ENCODE measurements at places on chromosomes 11 and 22. TPM values are rescaled to one million over a fixed set of nuclear protein-coding genes. Genes with fewer than 3 reads are reported as not detected.

DNA sequence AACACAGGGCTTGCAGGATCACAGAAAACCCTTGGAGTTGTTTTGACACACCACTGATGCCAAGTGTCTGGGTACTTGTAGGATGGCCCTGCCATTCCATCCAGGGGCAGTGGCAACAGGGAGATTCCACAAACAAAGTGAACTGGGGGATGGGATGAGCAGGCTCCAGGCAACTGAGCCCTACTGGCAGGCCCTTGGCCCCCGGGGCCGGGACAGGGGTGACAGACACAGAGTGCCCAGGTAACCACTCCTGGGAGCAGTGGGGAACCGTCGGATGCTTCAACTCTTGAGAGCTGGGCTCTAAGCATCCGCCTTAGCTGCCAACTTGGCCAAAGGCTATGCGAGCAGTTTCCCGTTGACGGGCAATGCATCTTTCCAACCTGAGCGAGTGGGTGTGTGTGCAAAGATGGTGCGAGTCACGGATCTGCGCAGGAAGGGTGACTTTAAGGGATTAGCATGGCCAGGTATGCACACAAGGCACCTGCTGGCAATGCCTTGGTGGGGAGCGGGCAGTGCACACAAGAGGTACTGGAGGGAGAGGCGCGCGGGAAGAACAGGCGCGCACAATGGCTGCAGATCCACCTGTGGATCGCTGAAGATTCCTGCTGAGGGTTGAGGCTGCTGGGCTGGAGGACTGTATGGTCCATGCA is 83.1 kb upstream of the PRODH start:
- H3K36me3 ChIP-seq, result no peaks in the 10 kb centered on the region
- H3K27ac ChIP-seq, result no peak overlapping the region
- H3K4me1 ChIP-seq, result no peaks in the 10 kb centered on the region
- no peak for DNase-seq
- peaks cover 59% of the 10 kb centered on the region for H3K27me3 ChIP-seq
- H3K4me3 ChIP-seq, result no peak overlapping the region

DNA sequence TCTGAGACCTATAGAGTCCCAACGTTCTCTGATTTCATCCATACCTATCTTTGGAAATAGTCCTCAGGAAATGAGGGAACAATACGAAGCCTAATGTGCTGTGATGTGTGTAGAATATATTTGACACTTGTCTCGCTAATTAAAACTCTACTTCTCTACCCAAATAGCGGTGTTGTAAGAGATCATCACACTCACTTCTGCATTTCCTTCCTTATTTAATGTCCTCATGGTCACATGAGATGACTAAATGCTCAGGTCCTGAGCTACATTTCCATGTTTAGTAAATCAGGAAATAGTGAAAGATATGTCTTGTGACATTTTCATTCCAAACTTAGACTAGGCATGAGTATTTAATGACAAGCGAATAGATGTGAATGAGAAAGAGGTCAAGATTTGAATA is 112.3 kb downstream of the MAML2 start:
- H3K27ac ChIP-seq, result no peak overlapping the region
- no peak for DNase-seq
- H3K4me3 ChIP-seq, result no peak overlapping the region
- H3K27me3 ChIP-seq, result no peaks in the 10 kb centered on the region

DNA sequence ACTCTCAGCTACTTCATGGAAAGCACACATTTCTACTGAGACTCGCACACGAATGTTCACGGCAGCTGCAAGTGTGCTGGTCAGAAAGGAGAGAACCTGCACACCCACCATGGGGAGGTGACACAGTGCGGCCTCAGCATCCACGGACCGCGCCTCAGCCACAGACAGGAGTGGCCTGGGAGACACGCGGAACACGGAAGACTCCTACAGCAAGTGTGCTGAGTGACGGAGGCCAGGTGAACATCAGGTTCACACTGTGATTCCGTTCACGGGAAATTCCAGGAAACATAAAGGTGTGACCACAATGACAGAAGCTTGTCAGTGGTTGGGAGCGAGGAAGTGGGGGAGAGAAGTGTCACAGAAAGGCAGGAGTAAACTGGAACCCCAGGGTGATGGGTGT is 13.3 kb upstream of the MOB2 start:
- H3K27ac ChIP-seq, result no peak overlapping the region
- H3K4me3 ChIP-seq, result no peak overlapping the region
- DNase-seq, result no peak
- H3K4me1 ChIP-seq, result peaks cover 25% of the 10 kb centered on the region

GRCh38 chr11:15967166-15967565 is 389.2 kb downstream of the SOX6 start:
- peaks cover 2% of the 10 kb centered on the region for H3K4me1 ChIP-seq
- H3K27ac ChIP-seq, result no peak overlapping the region
- no peaks in the 10 kb centered on the region for H3K27me3 ChIP-seq
- no peak for DNase-seq
- H3K4me3 ChIP-seq, result no peak overlapping the region

DNA sequence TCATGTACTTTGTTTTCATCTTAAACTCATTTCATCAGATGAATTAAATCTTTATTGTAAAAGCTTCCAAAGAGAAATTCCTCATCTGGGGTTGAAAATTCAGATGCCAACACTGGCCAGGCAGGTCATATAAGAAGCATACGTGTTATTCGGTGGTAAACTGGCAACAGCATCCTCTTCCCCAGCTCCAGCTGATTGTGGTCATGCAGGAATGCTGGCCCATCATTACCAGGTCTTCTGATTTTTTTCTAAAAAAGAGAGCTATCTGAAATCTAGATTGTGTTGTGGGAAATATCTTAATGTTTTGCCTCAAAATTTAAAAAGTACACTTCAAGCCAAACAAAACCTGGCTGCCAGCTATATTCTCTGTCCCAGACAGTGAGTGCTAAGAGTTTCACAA is 53.6 kb downstream of the ARFGAP2 start:
- H3K4me1 ChIP-seq, result no peaks in the 10 kb centered on the region
- no peak overlapping the region for H3K4me3 ChIP-seq
- no peak for DNase-seq
- H3K36me3 ChIP-seq, result no peaks in the 10 kb centered on the region
- H3K27ac ChIP-seq, result no peak overlapping the region

DNA sequence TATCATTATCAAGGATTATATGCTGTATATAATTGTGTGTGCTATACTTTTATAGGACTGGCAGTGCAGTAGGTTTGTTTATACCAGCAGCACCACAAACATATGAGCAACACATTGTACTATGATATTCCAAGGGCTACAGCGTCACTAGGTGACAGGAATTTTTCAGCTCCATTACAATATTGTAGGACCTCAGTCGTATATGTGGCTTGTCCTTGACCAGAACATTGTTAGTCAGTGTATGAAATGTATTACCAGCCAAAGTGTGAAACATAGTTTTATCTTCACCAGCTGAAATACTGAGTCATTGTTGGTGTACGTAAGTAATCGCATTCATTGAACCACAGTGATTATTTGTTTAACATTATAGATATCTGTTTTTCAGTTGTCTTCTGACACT is 20.4 kb downstream of the JHY start:
- H3K27me3 ChIP-seq, result no peaks in the 10 kb centered on the region
- peaks cover 2% of the 10 kb centered on the region for H3K4me1 ChIP-seq
- no peak overlapping the region for H3K27ac ChIP-seq
- no peak overlapping the region for H3K4me3 ChIP-seq

DNA sequence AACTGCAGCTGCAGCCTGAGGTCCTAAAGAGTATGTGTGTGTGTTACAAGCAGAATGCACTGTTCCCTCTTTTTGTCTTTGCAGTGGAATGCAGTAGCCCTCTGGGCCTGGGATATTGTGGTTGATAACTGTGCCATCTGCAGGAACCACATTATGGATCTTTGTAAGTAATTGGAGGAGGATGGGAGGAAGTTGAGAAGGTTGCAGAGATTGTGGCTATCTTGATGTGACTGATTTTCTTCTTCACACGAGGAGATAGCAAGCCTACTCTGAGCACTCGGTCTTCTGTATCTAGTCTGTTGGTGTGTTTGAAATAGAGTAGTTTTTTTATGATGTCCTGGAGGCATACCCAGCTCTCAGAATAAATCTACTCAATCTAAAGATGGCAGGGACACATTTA is 2.3 kb downstream of the RBX1 start:
- H3K27ac ChIP-seq, result peak overlapping the region; percentile 61
- peaks cover 4% of the 10 kb centered on the region for H3K27me3 ChIP-seq
- peaks cover 29% of the 10 kb centered on the region for H3K36me3 ChIP-seq
- H3K4me1 ChIP-seq, result peaks cover 12% of the 10 kb centered on the region

Gene GRAP2
- 65.5 TPM for total RNA-seq

DNA sequence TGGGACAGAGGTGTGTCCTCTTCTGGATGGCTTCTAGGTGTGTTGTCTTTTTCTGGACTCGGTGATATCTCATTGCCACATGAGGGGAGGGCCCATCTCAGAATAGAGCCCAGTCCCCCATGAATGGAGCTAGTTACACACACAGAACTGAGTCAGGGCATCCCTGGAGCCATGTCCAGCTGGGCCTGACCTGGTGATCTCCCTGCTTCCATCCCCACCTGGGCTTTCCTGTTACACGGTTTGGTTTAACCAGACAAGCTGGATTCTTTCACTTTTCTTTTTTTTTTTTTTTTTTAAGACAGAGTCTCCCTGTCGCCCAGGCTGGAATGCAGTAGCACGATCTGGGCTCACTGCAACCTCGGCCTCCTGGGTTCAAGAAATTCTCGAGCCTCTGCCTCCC is 6.1 kb upstream of the A4GALT start:
- H3K4me1 ChIP-seq, result no peaks in the 10 kb centered on the region
- H3K27ac ChIP-seq, result no peak overlapping the region
- H3K27me3 ChIP-seq, result peaks cover 34% of the 10 kb centered on the region
- no peaks in the 10 kb centered on the region for H3K36me3 ChIP-seq

Gene KCNJ1
- not detected for total RNA-seq

GRCh38 chr11:20011307-20011951 is 148.8 kb downstream of the DBX1 start:
- peaks cover 29% of the 10 kb centered on the region for H3K27me3 ChIP-seq
- no peak overlapping the region for H3K27ac ChIP-seq
- H3K4me3 ChIP-seq, result no peak overlapping the region
- H3K36me3 ChIP-seq, result no peaks in the 10 kb centered on the region

DNA sequence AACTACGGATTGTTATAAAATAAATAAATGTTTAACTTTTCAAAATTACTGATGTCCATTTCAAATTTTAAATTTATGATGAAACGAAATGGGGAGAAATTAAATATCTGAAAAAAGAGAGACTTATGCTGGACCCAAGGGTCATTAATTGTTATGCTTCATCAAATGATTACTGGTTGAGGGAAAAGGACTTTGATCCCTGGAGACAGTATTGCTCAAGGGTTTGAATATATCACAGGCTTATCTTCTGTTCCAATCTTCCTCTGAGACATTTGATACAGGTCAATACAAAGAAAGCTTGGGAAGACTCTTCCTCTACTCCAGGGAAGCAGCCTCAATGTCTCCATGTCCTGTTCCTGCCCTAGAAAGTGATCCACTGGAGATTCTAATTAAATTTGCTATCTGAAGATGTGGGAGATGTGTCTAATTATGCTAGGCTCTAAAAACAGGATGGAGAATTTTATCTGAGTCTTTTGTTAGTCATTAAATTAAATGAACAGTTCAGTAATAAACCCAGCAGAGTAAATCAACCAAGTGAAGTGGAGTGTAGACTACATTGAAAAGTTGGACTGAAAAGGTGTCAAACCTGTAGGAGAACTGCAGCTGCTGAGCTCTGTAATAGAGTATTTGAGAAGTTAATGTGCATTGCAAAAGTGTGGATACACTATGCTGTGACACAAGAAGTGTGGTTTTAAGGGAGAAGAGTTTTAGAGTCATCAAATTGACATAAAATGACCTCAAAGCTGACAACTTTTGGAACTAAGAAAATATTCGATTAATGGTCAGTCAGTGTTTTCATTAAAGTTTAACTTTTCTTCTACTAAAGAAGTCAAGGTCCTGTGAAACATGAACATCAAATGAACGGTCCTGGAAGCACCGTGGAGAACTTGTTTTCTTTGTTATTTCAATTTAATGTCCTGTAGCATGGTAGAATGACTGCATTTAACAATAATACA is 623.7 kb upstream of the CCDC90B start:
- DNase-seq, result no peak
- H3K27ac ChIP-seq, result no peak overlapping the region
- H3K4me3 ChIP-seq, result no peak overlapping the region
- no peaks in the 10 kb centered on the region for H3K36me3 ChIP-seq

Gene CRYBB2
- not detected for total RNA-seq

DNA sequence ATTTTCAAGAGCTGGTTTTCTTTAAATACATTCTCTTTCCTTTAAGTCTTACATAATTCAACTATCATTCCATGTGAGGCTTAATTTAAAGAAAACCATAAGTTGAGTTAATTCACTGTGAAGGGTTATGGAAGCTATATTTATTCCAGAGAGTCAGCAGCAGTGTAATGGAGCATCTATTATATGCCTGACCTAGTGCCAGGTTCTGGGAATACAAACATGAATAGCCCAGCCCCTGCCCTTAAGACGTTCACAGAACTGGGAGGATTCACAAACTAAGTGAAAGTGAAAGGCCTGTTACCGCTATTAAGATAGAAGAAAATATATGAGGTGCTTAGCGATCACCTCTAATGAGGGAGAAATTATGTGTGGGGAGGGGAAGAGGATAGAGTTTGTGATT is 408.9 kb upstream of the CCDC90B start:
- no peaks in the 10 kb centered on the region for H3K36me3 ChIP-seq
- H3K27me3 ChIP-seq, result no peaks in the 10 kb centered on the region
- no peak overlapping the region for H3K27ac ChIP-seq
- no peak overlapping the region for H3K4me3 ChIP-seq
- no peaks in the 10 kb centered on the region for H3K4me1 ChIP-seq

- peak overlapping the region; percentile 87 for H3K4me3 ChIP-seq
- H3K27ac ChIP-seq, result peak overlapping the region; percentile 91
- H3K27me3 ChIP-seq, result no peaks in the 10 kb centered on the region
- no peak for DNase-seq
Observed at GRCh38 chr11:235180-235579, 962 bp downstream of the SIRT3 start.

GRCh38 chr22:38411016-38411415 is 44.0 kb downstream of the KCNJ4 start:
- H3K4me3 ChIP-seq, result no peak overlapping the region
- H3K27ac ChIP-seq, result no peak overlapping the region
- H3K36me3 ChIP-seq, result no peaks in the 10 kb centered on the region

Gene SMPD1
- 16.9 TPM for total RNA-seq

Gene CASP1
- total RNA-seq, result 40.1 TPM

GRCh38 chr22:19103880-19104821 is 18.1 kb downstream of the DGCR2 start:
- no peak for DNase-seq
- H3K36me3 ChIP-seq, result peaks cover 18% of the 10 kb centered on the region
- peaks cover 43% of the 10 kb centered on the region for H3K4me1 ChIP-seq
- no peaks in the 10 kb centered on the region for H3K27me3 ChIP-seq

Gene DBX1
- total RNA-seq, result not detected

Gene KLHL35
- total RNA-seq, result 0.21 TPM

- H3K4me3 ChIP-seq, result no peak overlapping the region
- H3K27me3 ChIP-seq, result peaks cover 4% of the 10 kb centered on the region
- no peak for DNase-seq
- no peaks in the 10 kb centered on the region for H3K36me3 ChIP-seq
Observed at GRCh38 chr11:116636341-116636929, 136.4 kb downstream of the BUD13 start.

Gene LDHAL6A
- total RNA-seq, result not detected

GRCh38 chr11:128525411-128526243 is 61.7 kb downstream of the ETS1 start:
- H3K4me3 ChIP-seq, result peak overlapping the region; percentile 53
- H3K4me1 ChIP-seq, result peaks cover 65% of the 10 kb centered on the region
- DNase-seq, result no peak
- no peaks in the 10 kb centered on the region for H3K27me3 ChIP-seq

GRCh38 chr11:47124675-47125074 is 52.0 kb downstream of the ARFGAP2 start:
- no peaks in the 10 kb centered on the region for H3K36me3 ChIP-seq
- H3K27me3 ChIP-seq, result no peaks in the 10 kb centered on the region
- H3K4me3 ChIP-seq, result no peak overlapping the region
- H3K4me1 ChIP-seq, result no peaks in the 10 kb centered on the region

Gene SMIM35
- not detected for total RNA-seq

Gene OR5B21
- not detected for total RNA-seq

Gene FAM227A
- total RNA-seq, result 0.35 TPM
